BJ (cell line): ENCODE measurements at places on chromosomes 6 and 20. TPM values are rescaled to one million over a fixed set of nuclear protein-coding genes. Genes with fewer than 3 reads are reported as not detected.

Gene CITED2
- polyA plus RNA-seq = 497 and 707 TPM in 2 replicates

GRCh38 chr6:75347898-75348610 lies 63.5 kb upstream of the TMEM30A start:
- DNase-seq = no peak

- no peak for DNase-seq
Observed at GRCh38 chr20:15905661-15906060, 667.6 kb downstream of the KIF16B start.

DNA sequence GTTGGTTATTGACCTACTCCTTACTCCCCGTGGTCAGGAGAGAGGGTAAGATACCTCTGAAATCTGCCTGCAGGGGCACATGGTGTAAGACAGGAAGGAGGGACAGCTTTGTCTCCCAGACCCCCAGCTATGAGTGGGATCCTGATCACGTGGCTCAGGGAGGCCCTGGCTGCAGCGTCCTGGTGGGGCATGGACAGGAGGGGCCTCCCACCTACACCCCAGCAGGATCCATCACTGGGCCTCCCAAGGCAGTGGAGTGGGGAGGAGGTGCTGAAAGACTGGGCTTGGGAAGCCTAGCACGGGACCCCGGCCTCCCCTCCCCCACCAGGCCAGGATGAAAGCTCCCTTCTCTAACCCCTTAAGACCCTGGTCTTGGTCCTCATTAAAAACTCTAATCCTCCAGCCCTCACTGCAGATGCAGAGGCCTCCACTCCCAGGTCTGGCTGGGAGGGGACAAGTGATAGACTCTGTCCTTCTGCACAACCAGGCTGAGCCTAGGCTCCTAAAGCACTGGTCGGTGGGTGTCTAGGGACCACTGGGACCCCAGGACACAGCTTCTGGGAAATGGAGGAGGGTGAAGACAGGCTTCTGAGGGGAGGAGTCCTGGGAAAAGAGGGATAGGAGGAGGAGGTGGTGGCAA lies 29.6 kb upstream of the VEGFA start:
- no peak for DNase-seq

DNA sequence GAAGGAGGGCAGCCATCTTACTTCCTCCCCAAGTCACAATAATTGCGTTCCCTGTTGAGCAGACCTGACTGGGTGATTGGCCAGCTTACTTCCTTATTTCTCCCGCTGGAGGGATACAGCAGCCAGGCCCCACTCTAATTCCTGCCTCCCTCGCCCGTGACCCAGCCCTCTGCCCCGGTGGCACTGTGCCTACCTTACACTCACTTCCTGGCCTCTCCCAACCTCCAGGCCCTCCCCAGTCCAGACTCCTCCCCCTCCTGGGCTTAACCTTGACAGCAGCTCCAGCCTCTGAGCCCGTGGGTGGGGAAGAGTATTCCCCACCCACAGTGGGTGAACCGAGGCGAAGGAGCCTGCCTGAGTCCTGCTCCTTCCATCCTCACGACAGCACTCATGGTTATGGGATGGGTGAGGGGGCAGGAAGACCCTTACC lies 3.0 kb downstream of the BAK1 start:
- no peak for DNase-seq

GRCh38 chr6:89081129-89081422 lies 525 bp downstream of the PNRC1 start:
- no peak for DNase-seq

GRCh38 chr6:85684809-85685171 lies 42.1 kb upstream of the SYNCRIP start:
- DNase-seq = no peak

GRCh38 chr6:107813555-107814194 lies 10.4 kb downstream of the SCML4 start:
- DNase-seq = no peak

DNA sequence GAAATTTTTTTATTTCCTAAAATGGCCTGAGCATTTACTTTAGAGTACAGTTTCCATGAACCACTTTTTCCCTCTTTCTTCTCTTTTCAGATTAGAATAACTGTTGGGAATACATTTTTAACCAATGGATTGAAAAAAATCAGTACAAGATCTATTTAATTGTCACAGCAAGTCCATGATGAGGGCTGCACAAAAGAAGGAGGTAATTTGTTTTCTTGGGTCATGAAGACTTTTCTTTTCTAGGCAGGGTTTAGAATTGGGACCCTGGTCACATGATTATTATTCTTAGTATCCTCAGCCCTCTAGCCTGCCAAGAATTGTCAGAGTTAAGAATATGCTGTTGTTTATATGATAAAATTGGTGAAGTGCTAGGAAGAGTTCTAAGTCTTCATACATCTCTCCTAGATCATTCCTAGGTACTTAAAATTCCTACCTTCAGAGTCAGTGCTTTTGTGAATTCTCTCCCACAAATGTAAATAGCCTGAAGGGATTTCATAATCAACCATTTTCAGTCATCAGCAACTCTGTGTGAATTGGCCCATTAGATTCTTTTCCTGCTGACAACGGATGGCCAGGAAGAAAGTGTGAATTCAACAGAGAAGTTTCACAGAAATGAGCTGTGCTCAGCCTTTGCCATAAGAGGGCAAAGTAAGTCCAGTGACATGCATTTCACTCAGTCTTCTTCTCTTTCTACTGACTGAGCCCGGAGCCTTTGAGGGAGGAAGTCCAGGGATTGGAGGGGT lies 32.4 kb upstream of the TPBG start:
- peak; percentile 49 for DNase-seq
